Ureter (tissue), 1 donor: ENCODE measurements at places on chromosomes 2 and 18. TPM values are rescaled to one million over a fixed set of nuclear protein-coding genes. Genes with fewer than 3 reads are reported as not detected.

PSMD1 gene
- total RNA-seq = 102 TPM

EN1 gene
- not detected for total RNA-seq

OR6B2 gene
- not detected for total RNA-seq

CD28 gene
- 0.21 TPM for total RNA-seq

LIMS3 gene
- total RNA-seq = 1.1 TPM

CYTIP gene
- total RNA-seq = 15.8 TPM

SNTG2 gene
- 9.9 TPM for total RNA-seq

MBP gene
- total RNA-seq = 78.7 TPM

TRIM43B gene
- total RNA-seq = not detected

MDH1B gene
- total RNA-seq = 2.7 TPM

IAH1 gene
- 51.8 TPM for total RNA-seq

NGEF gene
- 8.1 TPM for total RNA-seq

IL1RL1 gene
- 18.3 TPM for total RNA-seq

POU3F3 gene
- total RNA-seq = not detected

TLX2 gene
- total RNA-seq = not detected

CHRNG gene
- not detected for total RNA-seq

KCNG2 gene
- not detected for total RNA-seq

KIAA2012 gene
- not detected for total RNA-seq

ZBTB7C gene
- total RNA-seq = 72.1 TPM

SLC9A2 gene
- total RNA-seq = 21.1 TPM

OTOS gene
- not detected for total RNA-seq

BBS5 gene
- 18.8 TPM for total RNA-seq

CGREF1 gene
- total RNA-seq = 1.9 TPM

HOXD12 gene
- total RNA-seq = not detected

ZC3H6 gene
- 18.9 TPM for total RNA-seq

ANKRD36C gene
- total RNA-seq = 35.7 TPM

LYPD6B gene
- total RNA-seq = 76.0 TPM

DGKD gene
- total RNA-seq = 44.7 TPM

THOC1 gene
- 47.8 TPM for total RNA-seq

UGGT1 gene
- total RNA-seq = 61.1 TPM

SOWAHC gene
- 19.6 TPM for total RNA-seq

ABCG5 gene
- total RNA-seq = not detected
